ENCODE measurements at places on chromosomes 13 and 19.

DNA sequence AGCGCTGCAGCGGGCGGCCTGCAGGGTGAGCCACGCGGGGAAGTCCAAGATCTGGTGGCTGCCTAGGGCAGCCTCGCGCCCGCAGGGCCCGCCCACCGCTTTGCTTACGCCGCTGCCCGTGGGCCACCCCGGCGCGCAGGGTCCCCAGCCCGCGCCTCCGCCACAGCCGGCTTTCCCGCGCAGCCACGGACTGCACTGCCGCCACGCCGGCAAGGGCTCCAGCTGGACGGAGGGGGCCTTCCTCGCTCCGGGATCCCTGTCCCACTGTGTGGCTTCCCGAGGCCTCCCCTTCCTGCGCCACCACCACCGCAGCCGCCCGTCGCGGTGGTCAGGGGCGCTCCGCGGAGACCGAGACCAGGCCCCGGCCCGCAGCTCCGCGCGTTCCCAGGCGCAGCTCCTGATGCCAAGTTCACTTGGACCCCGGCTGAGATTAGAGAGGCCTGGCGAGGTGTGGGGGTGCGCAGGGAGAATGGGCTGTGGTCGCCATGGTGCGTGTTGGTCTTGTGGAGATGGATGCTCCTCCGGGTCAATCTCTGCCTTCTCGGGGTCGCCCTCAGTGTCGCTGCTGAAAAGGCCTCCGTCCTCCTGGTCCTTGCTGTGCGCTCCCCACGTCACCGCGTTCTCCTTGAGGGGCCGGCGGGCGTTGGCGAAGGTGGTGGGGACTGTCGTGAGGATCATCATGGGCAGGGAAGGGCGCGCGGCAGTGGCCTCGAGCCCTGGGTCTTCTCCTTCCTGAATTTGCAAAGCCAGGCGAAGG lies 17.9 kb upstream of the RNF17 start:
- DNase-seq: no peak

GRCh38 chr13:21997726-21998125 lies 326.9 kb downstream of the FGF9 start:
- DNase-seq: no peak

DNA sequence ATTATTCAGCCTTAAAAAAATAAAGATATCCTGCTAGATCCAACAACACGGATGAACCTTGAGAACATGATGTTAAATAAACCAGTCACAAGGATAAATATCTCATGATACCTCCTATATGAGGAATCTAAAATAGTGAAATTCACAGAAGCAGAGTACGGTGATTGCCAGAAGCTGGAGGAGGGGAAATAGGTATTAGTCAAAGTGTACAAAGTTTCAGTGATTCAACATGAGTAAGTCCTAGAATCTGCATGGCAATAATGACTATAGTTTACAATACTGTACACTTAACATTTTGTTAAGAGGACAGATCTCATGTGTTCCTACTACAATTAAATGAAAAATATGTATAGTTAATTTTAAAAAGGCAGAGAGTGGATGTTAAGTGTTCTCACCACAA lies 206.6 kb upstream of the SLC10A2 start:
- no peak for DNase-seq

GRCh38 chr13:92512852-92513251 lies 713.8 kb upstream of the GPC6 start:
- no peak for DNase-seq

GRCh38 chr13:108816375-108816774 lies 187.0 kb downstream of the MYO16 start:
- DNase-seq: no peak

Data from HCEC 1CT (cell line).